Hematopoietic multipotent progenitor cell (in vitro differentiated cells): ENCODE measurements at places on chromosomes 11 and 22. TPM values are rescaled to one million over a fixed set of nuclear protein-coding genes. Genes with fewer than 3 reads are reported as not detected.

GRCh38 chr11:45543081-45543480, 122.3 kb downstream of the CHST1 start:
- DNase-seq, result no peak

GRCh38 chr11:3219281-3219892, 774 bp upstream of the MRGPRG start:
- DNase-seq, result no peak

The THOC5 gene
- 50.9 TPM for total RNA-seq

The VSIG10L2 gene
- not detected for total RNA-seq

- no peak for DNase-seq
Observed at GRCh38 chr22:42688241-42689211, 32.1 kb downstream of the A4GALT start.

GRCh38 chr11:62402226-62402959, 16.4 kb upstream of the SCGB1A1 start:
- DNase-seq, result no peak

GRCh38 chr11:131824771-131825170, 454.4 kb downstream of the NTM start:
- DNase-seq, result peak; percentile 20

The NPAS4 gene
- total RNA-seq, result not detected

The MOGAT2 gene
- under 0.01 TPM for total RNA-seq

The NXPE1 gene
- not detected for total RNA-seq

The CHST1 gene
- under 0.01 TPM for total RNA-seq

DNA sequence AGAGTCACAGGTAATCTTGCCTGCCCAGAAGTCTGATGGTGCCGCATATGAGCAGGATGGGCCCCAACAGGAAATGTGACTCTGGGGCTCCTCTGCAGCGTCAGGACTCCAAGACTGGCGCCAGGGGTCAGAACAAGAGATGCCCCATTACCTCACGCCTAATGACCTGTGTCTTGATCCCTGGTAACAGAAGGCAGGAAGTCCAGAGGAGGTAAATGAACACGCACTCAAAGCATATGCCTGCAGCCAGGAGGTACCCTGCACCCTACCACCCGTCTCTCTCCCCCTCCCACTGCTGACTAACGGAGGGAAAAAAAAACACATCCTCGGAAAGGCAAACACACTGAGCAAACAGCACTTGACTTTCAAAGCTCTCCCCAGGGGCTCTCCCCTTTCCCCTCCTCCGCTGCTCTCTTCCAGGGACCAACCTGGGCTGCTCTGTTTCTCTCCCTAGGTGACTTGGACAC, 37.3 kb downstream of the ABCC8 start:
- no peak for DNase-seq
